ENCODE measurements at places on chromosomes 16 and 17.

- DNase-seq, result no peak
These were observed 17.8 kb downstream of the SERPINF1 start for GRCh38 chr17:1779571-1780131.

DNA sequence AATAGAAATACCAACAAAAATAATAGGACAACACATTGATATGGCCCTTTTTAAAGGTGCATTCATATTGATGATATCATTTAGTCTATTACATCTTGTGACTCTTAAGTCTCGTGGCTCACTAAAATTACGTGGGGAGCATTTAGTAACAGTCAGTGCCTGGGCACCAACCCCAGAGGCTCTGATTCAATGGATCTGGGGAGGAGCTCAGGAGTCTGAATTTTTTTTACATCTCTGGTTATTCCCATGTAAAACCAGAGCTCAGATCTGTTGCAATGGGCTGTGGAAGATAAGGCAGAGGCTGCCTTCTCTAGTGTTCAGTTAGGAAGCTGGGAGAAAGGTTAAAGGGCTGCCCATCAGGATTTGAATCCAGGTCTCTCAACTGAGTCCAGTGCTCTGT is 549.9 kb upstream of the CDH5 start:
- no peak for DNase-seq

- DNase-seq, result peak; percentile 10
These were observed 378.9 kb downstream of the WWOX start for GRCh38 chr16:78478267-78478861.

- DNase-seq, result peak; percentile 79
These were observed 3.4 kb upstream of the MLLT6 start for GRCh38 chr17:38701504-38702165.

DNA sequence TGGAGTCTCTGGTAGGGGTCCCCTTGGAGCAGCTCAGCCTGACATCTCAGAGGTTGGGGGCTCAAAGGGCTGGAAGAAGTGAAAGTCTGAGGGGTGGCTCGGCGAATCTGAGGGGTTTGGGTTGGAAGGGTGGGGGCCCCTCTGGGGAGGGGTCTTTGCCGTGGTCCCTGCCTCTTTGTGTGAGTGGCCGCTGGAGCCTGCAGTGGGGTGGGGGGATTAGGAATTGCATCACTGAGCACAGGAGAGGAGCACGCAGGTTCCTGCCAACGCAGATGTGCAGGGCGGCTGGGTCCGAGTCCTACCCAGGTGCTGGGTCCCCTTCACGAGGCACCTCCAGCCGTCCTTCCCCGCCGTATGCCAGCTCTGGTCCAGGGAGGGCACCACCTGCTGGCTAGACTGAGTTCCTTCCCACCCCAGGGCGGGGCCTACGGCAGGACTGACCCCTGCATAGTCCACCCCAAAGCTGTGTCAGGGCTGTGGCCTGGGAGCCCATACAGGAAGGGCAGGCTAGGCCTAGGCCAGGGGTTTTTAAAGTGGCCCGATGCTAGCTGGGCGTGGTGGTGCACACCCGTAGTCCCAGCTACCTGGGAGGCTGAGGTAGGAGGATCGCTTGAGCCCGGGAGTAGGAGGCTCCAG is 9.9 kb downstream of the FMNL1 start:
- DNase-seq, result no peak

- DNase-seq, result no peak
These were observed 42.9 kb upstream of the CDC42EP4 start for GRCh38 chr17:73354423-73355284.

DNA sequence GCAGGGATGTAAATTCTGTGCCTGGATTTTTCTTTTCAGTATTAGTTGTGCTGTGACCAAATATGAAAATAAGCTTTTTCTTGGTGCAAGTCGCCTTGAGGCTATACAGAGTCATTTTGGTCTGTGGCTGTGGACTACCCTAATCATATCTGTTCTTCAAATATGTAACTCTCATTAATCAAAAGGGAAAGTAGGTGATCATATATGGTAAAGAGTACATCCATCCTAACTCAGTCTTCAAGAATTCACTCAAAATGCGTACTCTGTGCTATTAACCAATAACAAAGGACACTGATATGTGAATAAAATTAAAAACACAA is 2.6 kb downstream of the CPD start:
- no peak for DNase-seq

GRCh38 chr16:67936124-67936879 is at the start of gene PSMB10:
Gene PSMB10 (minus strand): TSS chr16:67936850. CDS start chr16:67936749, 101 bp downstream.
- DNase-seq, result peak; percentile 48

DNA sequence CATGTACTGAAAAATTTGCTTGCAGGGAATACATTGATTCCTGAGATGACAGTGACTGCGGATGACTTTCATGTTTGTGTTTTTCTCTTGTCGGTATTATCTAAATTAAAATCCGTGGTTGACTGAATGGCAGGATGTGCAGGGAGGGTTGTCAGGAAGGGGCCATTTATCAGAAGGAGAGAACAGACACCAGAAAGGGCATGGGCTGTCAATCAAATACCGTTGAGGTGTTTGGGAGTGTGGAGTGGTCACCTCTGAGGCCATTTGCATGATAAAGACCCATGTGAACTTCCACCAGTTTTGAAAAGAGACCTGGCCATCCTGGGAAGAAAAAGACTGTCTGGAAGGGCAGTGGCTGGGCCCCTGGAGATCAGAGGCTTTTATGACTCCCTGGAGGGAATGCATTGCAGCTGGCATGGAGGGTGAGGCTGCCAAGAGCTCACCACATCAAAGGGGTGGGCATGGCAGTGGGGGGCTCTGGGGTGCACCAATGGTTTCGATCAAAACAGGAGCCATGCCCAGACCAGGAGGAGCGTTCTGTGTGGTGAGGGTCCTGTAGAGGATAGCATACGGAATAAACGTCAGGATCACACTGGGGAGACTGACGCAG is 67.1 kb downstream of the CYLD start:
- DNase-seq, result no peak

- no peak for DNase-seq
These were observed 26.9 kb upstream of the LITAF start for GRCh38 chr16:11613381-11614303.

DNA sequence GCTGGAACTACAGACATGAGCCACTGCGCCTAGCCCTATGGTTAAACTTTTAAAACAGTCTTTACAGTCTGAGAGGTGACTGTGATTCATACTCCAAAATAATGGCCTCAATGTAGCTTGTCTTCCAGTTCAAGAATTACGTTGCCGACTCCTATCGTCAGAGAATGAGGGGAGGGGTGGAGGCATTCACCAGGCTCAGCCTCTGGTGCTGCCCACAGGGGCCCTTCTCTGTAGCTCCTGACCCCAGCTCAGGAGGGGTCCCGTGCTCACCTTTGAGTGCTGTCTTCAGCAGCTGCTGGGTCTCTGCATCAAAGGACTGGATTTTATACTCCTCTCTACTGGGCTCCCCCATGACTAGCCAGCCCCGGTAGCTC is 1.2 kb downstream of the MIF4GD start:
- no peak for DNase-seq

GRCh38 chr16:53545433-53545832 is 42.4 kb upstream of the AKTIP start:
- DNase-seq, result no peak

- DNase-seq, result no peak
These were observed 21.3 kb downstream of the GNA13 start for GRCh38 chr17:65035191-65035590.

- DNase-seq, result no peak
These were observed 14.9 kb upstream of the MAPK3 start for GRCh38 chr16:30137897-30138296.

GRCh38 chr16:78215222-78215621 is 115.8 kb downstream of the WWOX start:
- no peak for DNase-seq

GRCh38 chr16:27818246-27818645 is 245.3 kb downstream of the GSG1L start:
- DNase-seq, result no peak

- DNase-seq, result no peak
These were observed 23.6 kb downstream of the INTS2 start for GRCh38 chr17:61904094-61904710.

DNA sequence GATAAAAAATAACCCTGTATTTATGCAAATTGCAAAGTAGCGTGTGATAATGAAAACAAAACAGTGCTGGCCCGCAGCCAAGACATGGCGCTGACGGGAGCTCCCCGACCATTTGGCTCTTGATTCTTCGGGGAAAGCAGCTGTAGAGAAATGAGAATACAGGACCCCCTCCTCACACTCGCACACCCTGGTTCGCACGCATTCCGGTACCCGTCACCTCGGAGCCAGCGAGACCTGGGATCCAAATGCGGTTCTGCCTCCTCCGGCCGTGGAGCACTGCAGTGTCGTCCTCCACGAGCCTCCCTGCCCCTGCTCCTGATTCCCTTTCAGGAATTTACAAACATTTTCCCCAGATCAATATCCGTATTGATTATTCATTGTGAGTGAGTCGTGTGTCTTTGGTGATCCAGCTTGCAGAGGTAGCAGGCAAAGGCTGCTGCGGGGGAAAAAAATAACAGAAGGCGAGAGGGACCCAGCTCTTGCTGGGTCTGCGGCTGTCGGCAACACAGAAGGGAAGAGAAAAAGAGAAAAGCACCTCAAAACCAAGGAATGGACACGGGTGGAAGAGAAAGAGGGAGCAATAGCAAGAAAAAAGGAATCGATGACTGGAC is 184.1 kb upstream of the ZFHX3 start:
- no peak for DNase-seq

- peak; percentile 35 for DNase-seq
These were observed 14.6 kb downstream of the ATP5PD start for GRCh38 chr17:75031972-75032719.

- no peak for DNase-seq
These were observed 221.3 kb upstream of the KCNJ16 start for GRCh38 chr17:69853541-69854224.

DNA sequence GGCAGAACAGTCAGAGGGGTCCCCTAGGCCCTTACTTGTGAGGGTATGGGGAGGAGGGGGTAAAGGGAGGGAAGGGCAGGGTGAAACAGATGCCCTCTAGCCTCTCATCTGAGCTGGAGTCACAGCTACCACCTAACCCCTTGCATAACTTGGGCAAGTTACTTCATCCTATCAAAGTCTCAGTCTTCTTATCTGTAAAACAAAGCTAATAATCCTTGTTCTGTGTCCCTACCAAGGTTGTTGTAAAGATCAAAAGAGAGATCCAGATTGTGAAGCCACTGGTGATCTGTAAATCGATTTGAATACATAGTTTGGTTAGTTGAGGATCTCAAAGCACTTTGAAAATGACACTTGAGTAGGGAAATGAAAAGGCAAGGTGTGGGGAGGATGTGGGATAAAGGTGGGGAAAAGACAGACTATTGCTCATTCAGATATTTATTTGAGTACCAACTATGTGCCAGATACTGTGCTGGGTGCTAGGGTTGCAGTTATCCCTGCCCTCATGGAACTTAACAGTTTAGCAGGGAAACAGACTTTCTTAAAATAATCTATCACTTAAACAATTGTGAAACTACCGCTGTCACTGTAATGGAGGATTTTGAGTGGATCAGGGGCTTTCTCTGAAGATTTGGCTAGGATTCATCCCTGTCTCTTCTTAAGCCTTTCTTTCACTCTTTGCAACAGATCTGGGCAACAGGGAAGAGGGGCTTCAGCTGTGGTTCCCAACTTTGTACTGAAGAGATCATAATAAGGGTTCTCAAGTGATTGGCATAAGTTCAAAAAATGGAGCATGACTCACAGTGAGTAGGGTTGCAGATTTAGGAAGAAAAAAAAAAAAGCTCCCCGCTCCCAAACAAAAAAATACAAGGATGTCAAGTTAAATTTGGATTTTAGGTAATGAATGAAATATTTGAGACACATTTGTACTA is 3.0 kb downstream of the HEATR9 start:
- DNase-seq, result no peak

GRCh38 chr16:89375021-89375420 is 115.3 kb downstream of the ANKRD11 start:
- no peak for DNase-seq

DNA sequence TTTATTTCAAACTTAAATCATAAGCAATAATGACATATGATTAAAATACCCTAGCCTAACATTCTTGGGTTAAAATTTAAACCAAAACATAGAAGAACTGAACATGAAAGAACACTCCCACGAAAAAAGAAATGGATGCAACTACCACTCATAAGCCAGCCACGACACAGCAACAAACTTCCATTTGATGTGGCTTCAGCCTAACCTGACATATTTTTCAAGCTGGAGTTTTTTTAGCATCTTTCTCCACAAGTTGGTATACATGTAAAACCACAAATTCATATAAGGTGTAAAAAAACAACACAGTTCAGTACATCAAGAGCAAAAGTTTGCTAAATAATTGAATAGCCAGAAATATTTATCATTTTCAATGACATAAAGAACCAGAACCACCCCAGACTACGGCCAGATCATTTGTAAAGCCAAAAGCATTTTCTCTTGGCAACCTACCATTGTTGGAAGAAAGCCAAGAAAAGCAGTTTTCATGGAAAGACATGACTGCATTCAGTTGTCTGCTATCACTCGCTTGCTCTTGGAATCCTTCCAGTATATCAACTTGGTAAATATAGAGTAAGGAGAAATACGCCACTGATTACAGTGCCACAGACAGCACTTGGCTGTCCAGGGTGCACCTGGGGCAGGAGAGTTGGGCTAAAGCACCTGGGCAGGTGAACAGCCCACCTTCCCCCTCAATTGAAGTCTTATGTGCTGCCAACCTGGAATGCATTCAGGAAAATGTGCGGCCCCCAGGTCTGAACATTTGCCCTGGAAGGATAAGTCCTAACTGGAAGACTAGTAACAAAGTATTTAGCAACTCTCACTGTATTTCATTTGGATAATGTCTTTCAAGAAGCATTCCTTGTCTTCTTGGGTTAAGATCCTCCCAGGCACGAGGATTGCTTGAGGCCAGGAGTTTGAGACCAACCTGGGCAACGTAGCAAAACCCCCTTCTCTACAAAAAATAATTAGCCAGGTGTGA is 60.5 kb downstream of the CREBBP start:
- no peak for DNase-seq

DNA sequence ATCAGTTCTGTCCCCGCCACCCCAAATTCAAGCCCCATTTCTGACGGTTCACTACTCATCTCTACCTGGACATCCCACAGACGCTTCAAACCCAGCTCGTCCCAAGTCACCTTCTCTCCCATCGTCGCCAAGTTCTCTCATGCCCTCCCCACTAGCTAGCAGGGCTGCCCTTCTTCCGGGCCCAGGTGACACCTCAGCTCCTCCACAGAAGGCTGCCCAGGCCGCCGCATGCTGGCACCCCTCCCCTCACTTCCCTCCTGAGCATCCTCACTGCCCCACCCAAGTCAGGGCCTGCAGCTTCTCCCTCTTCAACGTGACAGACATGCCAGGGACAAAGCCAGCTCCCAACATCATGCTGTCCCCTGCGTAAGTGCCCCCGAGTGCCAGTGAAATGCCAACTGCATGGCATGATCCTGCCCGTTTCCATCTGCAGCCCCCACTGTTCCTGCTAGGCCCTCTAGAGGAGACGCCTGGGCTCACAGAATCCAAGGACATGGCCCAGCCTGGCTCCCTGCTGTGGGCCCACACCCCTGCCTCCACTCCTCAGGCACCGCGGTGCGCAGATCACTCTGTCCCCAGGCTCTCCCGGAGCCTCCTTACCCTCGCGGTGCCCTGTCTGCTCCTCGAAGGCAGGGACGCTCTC is 5.9 kb downstream of the CYB561 start:
- no peak for DNase-seq

- DNase-seq, result no peak
These were observed 20.9 kb upstream of the MPRIP start for GRCh38 chr17:17021194-17021863.
